Thyroid gland (tissue), 4 donors: ENCODE measurements at places on chromosomes 13 and 19. TPM values are rescaled to one million over a fixed set of nuclear protein-coding genes. Genes with fewer than 3 reads are reported as not detected.

C2CD4C gene
- total RNA-seq: 8.2 TPM

- no peak for DNase-seq
- no peak overlapping the region for H3K27ac ChIP-seq
- H3K4me1 ChIP-seq: peaks cover 11% of the 10 kb centered on the region
Measured at GRCh38 chr13:21218351-21219035, 42.0 kb downstream of the MRPL57 start.

LGI4 gene
- total RNA-seq: 3.2 TPM

DNA sequence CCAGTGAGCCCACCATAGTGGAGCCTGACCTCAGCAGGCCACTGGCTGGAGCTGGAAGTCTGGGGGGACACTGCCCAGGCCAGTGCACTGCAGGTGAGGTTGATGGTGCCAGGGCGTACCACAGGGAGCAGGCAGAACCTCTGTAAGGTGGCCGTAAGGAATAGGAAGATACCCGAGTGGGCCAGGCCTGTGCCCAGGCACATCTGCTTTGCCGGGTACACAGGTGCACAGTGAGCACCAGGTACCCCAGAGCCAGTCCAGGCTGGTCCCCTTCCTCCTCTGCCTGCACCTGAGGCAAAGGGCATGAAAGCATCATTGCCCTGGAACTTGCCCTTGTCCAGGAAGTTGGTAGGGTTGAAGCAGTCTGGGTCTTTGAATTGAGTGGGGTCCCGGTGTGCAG lies 9.5 kb downstream of the EGLN2 start:
- no peaks in the 10 kb centered on the region for H3K27me3 ChIP-seq
- no peak for DNase-seq

CYP2A7 gene
- not detected for total RNA-seq
